8988T (cell line): ENCODE measurements at places on chromosomes 5 and 9.

DNA sequence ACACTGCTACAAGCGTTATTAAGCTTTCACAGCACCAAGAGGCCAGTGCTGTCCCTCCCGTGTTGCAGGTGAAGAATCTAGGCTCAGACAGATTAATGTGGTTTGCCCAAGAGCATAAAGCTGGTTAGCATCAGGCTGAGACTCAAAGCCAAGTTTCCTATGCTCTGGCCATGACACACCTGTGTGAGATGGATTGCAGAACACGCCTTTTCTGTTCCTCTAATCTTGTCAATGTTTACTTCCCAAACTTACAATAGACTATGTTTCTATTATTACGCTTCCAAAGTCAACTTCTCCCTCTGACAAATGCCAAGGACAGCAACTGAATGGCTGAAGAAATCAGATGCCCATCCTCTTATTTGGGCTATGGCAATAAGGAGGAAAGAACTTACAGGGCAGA lies 138.4 kb upstream of the SLIT3 start:
- no peak for DNase-seq

- no peak for DNase-seq
Measured at GRCh38 chr9:118156846-118157245, 452.6 kb downstream of the TLR4 start.

DNA sequence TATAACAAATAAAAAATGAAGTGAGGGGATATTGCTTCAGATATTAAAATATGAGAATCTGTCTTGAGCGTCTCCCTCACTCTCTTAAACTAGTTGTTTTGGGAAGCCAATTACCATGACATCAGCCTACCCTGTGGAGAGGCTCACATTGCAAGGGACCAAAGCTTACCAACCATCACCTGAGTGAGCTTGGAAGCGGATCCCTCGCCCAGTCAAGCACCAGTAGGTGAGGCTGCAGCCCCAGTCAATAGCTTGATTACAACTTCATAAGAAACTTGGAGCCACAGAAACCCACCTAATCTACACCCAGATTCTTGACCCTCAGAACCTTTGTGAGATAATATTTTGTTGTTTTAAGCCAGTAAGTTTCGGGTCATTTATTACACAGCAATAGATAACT lies 206.2 kb downstream of the CEMIP2 start:
- DNase-seq: no peak

- DNase-seq: no peak
Measured at GRCh38 chr5:59051951-59052350, 469.1 kb downstream of the RAB3C start.

GRCh38 chr9:16192403-16193017 lies 639.7 kb downstream of the CCDC171 start:
- DNase-seq: no peak

- no peak for DNase-seq
Measured at GRCh38 chr5:141771031-141771430, 89.0 kb upstream of the ARAP3 start.

- no peak for DNase-seq
Measured at GRCh38 chr5:65840071-65840470, 86.3 kb upstream of the ERBIN start.

GRCh38 chr5:79495311-79495710 lies 18.6 kb downstream of the HOMER1 start:
- no peak for DNase-seq

- DNase-seq: no peak
Measured at GRCh38 chr9:15873573-15874177, 320.8 kb downstream of the CCDC171 start.

DNA sequence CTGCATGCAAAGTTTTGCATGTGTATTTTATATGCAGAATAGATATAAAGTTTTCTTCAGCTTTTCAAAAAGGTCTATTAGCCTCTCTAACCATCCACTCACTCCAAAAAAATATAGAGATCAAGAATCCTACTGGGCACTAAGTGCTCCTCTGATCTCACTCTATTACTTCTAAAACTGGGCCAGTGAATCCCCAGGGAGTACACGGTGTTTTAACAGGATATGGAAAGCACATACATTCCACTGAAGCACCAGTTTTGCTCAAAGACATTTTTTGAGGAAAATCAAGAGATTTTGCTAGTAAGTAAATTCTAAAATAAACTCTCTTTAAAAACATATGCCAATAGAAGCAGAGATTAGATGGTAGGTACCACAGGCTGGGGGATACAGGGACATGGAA lies 95.2 kb downstream of the DEPDC1B start:
- DNase-seq: no peak

- no peak for DNase-seq
Measured at GRCh38 chr5:149893403-149893931, 51.1 kb downstream of the PDE6A start.

- peak; percentile 67 for DNase-seq
Measured at GRCh38 chr9:133396952-133397351, 20.8 kb downstream of the STKLD1 start.

DNA sequence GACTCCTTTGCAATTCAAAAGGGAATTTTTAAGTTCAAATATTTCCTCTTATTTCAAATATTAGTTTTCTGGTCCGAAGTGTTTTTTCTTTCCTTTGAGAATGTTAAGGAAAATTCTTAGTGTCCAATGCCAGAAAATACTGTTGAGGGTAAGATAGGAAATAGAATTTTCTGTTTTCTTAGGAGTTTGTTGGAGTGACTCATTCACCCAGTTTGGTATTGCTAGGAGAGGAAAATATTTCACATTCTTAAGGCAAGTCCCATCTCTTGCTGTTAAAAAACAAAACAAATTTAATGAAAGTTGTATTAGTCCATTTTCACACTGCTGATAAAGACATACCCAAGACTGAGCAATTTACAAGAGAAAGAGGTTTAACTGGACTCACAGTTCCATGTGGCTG lies 349.2 kb upstream of the ADAMTSL1 start:
- no peak for DNase-seq

DNA sequence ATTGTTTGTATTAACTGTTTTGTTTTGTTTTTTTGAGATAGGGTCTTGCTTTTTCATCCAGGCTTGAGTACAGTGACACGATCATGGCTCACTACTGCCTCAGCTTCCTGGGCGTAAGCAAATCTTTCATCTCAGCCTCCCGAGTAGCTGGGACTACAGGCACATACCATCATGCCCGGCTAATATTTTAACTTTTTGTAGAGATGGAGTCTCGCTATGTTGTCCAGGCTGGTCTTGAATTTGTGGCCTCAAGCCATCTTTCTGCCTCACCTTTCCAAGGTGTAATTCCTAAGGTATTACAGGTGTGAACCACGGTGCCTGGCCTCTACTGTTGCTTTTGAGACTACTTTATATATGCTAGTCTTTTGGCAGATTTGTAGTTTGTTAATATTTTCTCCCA lies 8.4 kb downstream of the RCL1 start:
- DNase-seq: no peak

- DNase-seq: no peak
Measured at GRCh38 chr5:124342986-124343385, 403.5 kb downstream of the ZNF608 start.

- no peak for DNase-seq
Measured at GRCh38 chr5:147410496-147411358, 99.1 kb downstream of the DPYSL3 start.

- DNase-seq: no peak
Measured at GRCh38 chr9:105198865-105199264, 45.6 kb upstream of the SLC44A1 start.

GRCh38 chr9:65458992-65459391 lies 174.0 kb upstream of the FOXD4L5 start:
- DNase-seq: no peak

DNA sequence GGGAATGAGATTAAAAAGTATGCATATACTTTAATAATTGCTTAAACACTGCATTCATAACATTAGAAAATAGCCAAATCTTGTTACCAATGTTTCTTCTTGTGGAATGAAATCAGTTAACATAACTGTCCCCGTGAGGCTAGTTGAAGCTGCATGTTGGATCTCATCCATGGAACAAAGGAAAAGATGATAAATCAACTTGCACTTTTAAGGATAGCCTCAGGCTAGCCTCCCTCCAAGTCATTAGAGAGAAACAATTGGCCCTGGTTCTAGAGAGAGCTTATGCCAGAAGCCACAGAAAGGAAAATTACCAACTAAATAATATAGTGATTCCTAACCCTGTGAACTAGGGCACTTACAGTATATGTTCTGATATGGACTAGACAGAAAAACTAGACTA lies 66.9 kb downstream of the GRIN3A start:
- no peak for DNase-seq

DNA sequence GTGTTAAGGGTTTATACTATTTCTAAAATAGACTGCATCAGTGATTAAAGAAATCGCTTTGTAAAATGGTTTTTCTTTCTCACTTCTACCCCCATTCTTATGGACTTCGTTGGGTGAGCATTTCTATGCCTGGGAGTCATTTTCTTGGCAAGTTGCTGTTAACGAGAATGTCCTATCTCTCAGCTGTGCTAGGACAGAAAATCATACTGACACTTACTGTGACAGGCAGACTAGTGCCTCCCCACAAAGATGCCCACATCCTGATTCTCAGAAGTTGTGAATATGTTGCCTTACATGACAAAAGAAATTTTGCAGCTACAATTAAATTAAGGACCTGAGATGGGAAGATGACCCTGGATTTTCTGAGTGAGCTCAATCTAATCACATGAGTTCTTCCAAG lies 65.1 kb upstream of the NMUR2 start:
- DNase-seq: no peak

- DNase-seq: no peak
Measured at GRCh38 chr9:120583958-120584369, 4.0 kb upstream of the CDK5RAP2 start.

- no peak for DNase-seq
Measured at GRCh38 chr9:114908104-114908622, 22.2 kb downstream of the TNFSF8 start.

- DNase-seq: no peak
Measured at GRCh38 chr5:56973473-56973872, 21.6 kb upstream of the MIER3 start.

GRCh38 chr5:120926471-120926870 lies 462.4 kb downstream of the PRR16 start:
- DNase-seq: no peak

DNA sequence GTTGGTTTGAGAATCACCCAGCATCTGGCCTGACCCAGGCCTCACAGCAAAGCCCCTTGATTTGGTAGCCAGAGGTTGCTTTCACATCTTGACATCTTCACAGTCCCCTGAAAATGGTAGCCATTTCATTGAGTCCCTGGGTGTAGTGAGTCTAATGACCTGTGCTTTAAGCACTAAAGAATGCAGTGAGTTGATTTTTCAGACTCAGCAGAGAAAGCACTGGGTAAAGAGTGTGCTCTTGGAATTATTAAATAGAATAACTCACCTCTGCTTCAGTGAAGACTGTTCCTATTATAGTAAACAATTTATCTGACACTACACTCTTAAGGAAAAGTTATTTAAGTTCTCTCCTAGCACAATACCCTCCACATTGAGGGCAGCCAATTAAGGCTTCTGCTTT lies 56.2 kb downstream of the PTCD2 start:
- DNase-seq: no peak

GRCh38 chr9:17962747-17963146 lies 383.9 kb downstream of the SH3GL2 start:
- DNase-seq: no peak

- no peak for DNase-seq
Measured at GRCh38 chr5:77379558-77380061, 112.5 kb downstream of the WDR41 start.

DNA sequence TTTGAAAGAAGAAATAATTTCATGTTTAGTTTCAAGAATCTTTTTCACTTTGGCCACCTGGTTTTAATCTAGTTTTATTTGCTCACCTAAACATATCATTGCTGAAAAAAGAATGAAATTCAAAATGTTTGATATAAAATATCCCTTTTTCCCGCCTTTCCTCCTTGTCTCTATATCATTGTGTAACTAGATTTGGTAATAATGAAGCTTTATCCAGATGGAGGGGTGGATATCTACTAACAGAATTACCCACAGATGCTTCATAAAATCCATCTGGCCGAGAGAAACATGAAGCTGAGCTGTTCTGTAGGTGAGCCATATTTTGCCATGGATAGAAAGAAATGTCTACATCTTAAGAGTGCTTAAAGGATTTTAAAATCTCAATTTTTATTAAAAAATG lies 214.7 kb downstream of the ICE1 start:
- DNase-seq: no peak

DNA sequence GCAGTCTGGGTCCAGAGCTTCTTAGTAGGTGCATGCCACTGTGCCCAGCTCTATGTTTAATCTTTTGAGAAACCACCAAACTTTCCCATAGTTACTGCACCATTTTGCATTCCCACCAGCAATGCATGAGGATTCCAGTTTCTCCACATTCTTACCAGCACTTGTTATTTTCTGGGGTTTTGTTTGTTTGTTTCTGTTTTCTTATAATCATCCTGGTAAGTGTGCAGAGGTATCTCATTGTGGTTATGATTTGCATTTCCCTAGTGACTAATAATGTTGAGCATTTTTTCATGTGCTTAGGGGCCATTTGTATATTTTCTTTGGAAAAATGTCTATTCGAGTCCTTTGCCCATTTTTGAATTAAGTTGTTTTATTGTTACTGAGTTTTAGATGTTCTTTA lies 11.4 kb downstream of the FOXE1 start:
- no peak for DNase-seq

DNA sequence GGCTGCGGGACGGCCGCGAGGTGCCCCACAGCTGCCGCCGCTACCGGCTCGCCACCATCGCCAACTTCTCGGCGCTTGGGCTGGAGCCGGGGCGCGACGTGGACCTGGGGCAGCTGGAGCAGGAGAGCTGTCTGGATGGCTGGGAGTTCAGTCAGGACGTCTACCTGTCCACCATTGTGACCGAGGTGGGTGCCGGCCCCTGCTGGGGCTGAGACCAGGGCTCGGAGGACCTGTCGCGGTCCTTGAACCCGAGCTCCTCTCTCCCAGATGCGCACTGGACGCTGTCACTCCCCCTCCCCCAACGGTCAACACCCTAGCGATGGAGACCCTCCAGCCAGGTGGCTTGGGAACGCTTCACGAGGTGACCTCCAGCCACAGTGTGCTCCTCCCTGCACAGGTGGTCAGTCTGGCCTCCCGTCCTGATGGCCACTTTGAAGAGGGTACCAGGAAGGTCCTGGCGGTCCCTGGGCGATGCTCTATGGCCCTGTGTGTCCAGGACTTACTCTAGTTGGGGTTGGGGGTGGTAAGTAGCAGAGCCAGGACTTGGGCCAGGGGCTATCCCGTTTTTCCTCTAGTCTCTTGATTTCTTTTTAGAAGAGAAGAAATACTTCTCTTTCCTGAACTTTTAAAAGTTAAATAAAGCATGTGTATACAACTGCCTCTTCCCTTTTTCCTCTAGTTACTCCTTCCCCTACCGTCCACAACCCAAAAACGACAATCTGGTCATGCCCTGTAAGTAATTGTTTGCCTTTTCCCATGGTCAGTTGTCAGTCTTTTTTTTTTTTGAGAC lies 866 bp downstream of the SLC22A5 start:
- DNase-seq: no peak

- no peak for DNase-seq
Measured at GRCh38 chr5:169429044-169429443, 128.1 kb upstream of the SLIT3 start.

- no peak for DNase-seq
Measured at GRCh38 chr9:68973619-68974018, 40.3 kb downstream of the PRKACG start.
